Myocyte (in vitro differentiated cells): ENCODE measurements at places on chromosomes 16 and 17. TPM values are rescaled to one million over a fixed set of nuclear protein-coding genes. Genes with fewer than 3 reads are reported as not detected.
A peak's percentile ranks its signal among the peaks of the same experiment; 100 is the strongest.

Gene HSPB9
- total RNA-seq: not detected in 2 replicates

Gene CALB2
- total RNA-seq: 0.94 TPM in 1 of 2 replicates, not detected in the other

- DNase-seq: no peak
Observed at GRCh38 chr17:55154101-55154500, 110.7 kb upstream of the HLF start.

DNA sequence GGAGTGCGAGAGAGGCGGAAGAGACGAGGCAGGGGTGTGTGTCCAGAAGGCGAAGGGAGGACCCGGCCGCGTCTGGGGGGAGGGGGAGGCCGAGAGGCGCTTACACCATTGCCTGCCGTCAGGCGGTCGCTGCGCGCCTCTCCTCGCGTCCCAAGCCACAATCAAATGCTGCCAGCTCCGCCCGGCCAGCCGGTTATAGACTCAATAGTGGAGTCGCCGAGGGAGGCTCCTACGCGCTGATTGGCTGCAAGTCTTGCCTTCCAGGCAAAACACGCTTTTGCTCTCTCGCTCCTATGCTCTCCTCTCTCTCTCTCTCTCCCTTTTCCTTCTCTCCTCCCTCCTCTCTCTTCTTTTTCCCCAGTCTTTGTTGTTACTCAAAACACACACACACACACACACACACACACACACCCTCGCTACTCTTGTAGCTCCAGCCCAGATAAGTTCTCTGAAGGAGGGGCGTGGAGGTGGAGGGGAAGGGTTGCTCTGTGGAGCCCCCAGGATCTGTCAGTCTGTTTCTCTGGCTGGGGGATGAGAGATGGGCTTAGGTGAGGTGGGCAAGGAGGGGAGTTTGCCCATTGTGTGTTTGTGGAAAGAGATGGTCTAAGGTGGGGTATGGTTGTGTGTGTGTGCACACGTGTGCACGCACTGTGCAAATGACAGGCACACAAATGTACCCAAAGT lies at the start of gene DLX3:
Gene DLX3 (minus strand): TSS at position 170 of the 684 bp plus-strand sequence. CDS start 226 bp downstream, outside the sequence.
- DNase-seq: peak; percentile 88

- DNase-seq: peak; percentile 74
Observed at GRCh38 chr16:82995924-82996441, 369.2 kb downstream of the CDH13 start.
